Activated CD4-positive, alpha-beta T cell treated with anti-CD3 and anti-CD28 coated beads, Interleukin-2, amount 10 ng/mL, durations not matched to agents 7 days and 5 days (primary cell): ENCODE measurements at places on chromosomes 2 and 18.

DNA sequence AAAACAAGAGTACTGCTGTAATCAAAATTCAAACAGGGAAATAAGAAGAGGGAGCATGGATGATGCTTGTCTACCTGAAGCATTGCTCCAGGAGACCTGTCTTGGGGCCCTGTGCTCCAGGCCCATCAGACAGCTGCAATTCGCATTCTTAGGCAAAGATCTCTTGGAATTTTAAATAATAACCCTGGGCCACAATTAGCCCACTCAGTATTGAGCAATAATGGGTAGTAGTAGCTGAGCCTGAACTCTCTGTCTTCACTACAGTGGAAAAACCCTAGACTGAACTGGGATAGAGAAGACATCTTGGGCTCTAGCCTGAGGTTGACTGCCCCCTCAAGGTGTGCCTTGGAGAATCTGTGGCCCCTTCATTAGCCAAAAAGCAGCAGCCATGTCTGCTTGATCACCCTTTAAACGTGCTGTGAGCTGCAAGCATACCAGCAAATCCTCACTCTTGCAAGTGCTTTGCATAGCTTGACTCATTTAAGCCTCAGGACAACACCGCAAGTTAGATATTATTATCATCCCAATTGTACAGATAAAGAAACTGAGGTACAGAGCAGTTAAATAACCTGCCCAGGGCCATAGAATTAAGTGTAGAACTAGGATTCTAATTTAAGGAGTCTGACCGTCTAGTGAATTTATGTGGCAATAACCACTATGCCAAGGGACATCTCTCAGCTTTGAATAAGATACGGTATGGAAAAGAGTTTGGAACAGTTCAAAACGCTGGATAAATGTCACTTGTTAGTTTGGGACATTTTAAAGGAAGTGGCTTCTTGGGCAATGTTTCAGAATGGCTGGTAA is 69.0 kb downstream of the DDX1 start:
- no peak for DNase-seq

DNA sequence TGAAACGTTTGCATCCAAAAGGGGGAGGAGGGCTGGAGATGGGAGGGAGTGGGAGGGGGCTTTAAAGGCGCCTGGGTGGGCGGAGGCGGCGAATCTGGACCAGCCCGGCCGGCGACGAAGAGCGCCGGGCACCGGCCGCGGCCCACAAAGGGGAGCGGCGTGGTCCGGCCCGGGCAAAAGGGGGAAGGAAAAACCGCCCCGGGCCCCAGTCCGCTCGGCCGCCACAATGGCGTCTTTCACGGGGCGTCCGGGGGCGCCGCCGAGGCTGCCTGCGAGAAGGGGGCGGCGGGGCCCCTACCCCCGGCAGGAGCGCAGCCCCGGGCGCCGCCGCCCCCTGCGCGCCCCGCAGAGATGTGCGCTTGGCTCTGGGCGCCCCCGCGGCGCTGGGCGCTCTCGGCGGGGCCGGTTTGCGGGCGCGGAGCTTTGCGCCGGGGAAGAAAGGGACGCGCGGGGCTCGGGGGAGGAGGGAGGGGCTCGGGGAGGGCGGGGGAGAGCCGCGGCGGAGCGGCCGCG is 108.1 kb upstream of the KCTD1 start:
- no peak for DNase-seq

DNA sequence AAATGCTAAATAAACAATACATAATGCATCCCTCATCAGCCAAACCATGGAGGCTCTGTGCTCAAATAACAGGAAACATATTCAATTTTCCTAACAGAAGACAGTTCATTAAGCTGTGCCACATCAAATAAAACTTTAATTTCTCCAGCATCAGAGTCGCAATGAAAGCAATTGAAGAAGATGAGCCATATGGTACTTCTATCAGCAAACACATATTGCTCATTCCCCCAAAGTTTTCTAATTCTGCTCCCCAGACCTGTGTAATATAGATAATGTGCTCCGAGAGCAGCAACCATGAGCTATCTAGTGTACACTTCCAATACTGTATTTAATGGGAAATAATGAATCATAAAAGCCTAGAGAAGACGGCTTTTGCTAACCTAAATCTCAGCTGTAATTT is 263.2 kb downstream of the MEIS1 start:
- DNase-seq = no peak

GRCh38 chr2:187679454-187679853 is 125.2 kb upstream of the TFPI start:
- DNase-seq = no peak

- no peak for DNase-seq
These were observed 302.4 kb downstream of the PLCL1 start for GRCh38 chr2:198106621-198107385.

- DNase-seq = no peak
These were observed 481.8 kb downstream of the SPAG16 start for GRCh38 chr2:213766062-213766461.

DNA sequence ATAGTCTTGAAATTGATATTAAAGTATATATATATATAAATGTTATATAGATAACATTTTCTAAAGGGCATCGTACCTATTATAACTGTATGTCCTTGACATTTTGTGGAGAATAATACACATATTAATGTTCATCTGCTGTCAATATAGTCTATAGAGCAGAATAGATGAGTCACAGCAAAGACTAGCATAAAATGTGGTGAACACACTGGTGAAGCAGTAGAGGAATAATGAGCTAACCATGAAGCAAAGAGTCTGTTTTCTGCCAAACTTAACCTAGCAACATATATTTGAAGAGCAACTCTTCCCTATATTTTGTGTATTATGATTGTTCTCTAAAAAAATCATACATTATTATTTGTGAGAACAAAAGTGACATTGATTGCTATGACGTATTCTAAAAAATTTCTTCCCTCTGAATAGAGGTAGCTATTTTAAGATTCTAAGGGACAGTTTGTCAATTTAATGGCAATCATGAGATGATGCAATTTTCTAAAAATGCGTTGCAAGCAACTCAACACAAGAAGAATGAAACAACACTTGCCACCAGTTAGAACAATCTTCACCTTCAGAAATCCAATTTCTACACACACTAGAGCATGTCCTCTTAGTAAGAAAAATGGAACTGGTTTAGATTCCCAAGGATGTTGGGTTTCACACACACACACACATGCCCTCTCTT is 22.0 kb downstream of the DOCK10 start:
- DNase-seq = no peak

GRCh38 chr2:209771474-209772289 is at the start of gene UNC80:
Gene UNC80, plus strand, starts transcription at chr2:209771832. Its CDS starts 241 bp downstream, at chr2:209772073.
- peak; percentile 23 for DNase-seq

DNA sequence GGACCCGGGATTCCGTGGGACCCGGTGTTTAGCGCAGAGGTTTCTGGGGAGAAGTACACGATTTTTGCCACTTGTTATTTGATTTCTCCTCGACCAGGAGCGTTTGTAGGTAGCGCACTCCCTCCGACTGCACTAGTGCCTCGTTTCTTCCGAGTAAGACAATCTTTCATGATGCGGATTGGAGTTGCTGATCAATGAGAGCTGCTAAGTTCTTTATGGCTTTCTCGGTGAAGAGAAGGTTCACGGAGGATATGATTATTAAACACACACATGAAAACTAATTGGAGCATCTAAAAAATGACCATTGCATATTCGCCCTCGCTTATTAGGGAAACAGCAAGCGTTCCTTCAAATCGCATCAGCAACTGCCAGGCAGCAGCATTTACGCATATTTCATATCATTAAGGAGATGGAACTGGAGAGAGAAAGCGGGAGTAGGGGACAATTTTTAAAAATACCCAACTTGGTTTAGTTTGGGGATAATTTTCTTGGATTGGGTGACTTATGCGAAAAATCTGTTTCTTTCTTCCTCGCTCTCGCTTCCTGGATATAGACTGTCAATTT is 616 bp downstream of the EML6 start:
- no peak for DNase-seq

- no peak for DNase-seq
These were observed 206.8 kb downstream of the TXNL1 start for GRCh38 chr18:56431551-56431950.

DNA sequence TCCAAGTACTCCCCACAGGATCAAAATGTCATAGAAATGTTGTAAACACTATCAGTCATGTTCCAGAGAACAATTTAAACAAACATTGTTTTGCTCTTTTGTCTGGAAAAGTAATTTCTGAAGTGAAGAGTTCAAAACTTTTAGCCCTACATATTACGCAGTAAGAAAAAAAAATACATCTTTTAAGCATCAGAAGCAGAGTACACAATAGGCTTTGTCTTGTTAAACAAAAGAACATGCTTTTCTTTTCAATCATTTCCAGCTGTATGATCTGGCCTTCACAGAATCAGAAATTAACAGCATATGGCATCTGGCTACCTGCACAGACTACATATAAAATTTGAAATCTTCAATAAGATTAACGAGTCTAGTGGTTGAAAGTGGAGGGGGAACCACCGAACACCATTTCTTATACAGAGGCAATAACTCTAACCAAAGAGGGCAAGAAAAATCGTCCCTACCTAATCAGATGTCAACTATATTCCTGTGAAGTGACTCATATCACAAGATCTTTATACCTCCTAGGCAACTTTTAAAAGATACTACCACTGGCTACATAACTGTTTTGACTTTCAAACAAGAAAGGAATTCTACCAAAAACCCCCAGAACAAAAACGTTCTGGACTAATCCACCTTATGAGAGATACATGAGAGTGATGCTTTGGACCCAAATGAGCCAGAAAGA is 149.3 kb downstream of the EXOC6B start:
- DNase-seq = no peak

DNA sequence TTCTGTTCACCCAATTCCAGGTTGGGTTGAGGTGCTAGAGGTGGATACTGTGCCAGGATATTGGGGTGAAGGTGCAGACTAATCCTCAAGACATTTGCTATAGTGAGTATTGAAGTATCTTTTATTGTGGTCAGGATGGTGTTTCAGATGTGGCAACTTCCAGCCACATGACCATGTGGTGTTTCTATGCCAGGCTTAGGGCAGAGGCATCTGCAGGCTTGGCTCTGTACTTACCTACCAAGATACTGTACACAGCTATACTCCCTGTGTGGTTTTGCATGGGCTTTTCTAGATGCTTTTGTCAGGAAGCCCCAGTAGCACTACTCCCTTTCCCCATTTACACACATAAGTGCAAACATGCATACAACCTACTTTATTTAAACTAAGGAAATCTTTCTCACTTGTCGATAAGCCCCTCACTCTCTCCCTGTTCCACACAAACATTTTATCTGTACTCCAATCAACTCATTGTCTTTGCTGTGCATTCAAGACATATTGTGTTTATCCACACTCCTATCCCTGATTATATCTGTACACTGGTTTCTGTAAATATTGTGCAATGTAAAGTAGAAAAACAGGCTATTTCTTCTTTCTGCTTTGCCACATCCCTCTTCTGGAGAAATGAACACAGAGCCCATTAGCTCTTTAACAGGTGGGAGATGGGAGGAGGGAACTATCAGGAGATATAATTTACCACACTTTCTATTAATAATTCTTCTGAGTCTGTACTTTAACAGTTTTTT is 12.3 kb downstream of the ARL6IP6 start:
- DNase-seq = peak; percentile 68

DNA sequence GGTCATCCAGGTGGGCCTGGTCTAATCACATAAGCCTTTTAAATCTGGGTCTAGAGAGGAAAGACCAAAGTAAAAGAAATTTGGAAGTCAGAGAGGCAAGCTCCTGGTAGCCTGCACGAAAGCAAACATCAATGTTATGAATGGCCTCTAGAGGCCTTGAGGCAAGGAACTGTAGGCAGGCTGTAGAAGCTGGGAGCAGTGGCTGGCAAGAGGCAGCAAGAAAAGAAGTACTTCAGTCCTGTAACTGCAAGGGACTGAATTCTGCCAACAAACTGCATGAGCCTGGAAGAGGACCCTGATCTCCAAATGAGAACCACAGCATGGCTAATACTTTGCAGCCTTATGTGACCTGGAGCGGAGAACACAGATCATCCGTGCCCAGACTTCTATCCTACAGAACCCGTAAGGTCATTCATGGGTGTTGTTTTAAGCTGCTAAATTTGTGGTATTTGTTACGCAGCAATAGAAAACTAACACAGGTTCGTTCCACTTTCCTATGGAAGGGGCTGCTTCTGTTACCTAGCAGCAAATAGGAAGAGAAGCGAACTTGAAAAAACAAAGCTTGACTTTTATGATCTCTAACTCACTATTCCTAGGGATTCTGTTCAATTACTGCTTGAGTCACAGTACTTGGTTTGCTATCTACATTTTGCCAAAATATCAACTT is 1.2 kb downstream of the IMMT start:
- DNase-seq = no peak

- no peak for DNase-seq
These were observed 113.7 kb downstream of the OSR1 start for GRCh38 chr2:19244460-19245363.

GRCh38 chr2:149561309-149561926 is 26.2 kb downstream of the MMADHC start:
- DNase-seq = peak; percentile 50

DNA sequence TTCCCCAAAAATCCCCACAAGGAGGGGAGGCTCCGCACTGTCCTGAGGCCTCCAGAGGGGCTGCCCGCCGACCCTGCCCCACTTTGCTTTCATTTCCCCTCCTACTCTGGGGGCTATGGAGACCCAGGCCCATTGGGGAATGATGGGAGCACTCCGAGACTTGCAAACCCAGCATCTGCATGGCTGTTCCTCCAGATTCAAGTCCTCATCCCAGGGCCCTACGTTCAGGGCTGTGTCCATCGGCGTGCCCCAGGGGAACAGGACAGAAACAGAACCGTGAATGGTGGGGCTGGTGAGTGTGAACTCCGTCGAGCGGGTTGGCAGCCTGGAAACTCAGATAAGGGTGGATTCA is 116.1 kb upstream of the HDAC4 start:
- no peak for DNase-seq

GRCh38 chr2:13056259-13056843 is 339.6 kb downstream of the TRIB2 start:
- no peak for DNase-seq

- DNase-seq = no peak
These were observed 51.2 kb downstream of the CLIP4 start for GRCh38 chr2:29166242-29167039.

GRCh38 chr2:33304032-33304864 is 172.2 kb upstream of the RASGRP3 start:
- DNase-seq = no peak

- DNase-seq = no peak
These were observed 584 bp downstream of the BOLA3 start for GRCh38 chr2:74146929-74147726.

- no peak for DNase-seq
These were observed 1.4 kb upstream of the SIX3 start for GRCh38 chr2:44940049-44940494.
